ENCODE measurements at places on chromosomes 1 and 21. TPM values are rescaled to one million over a fixed set of nuclear protein-coding genes. Genes with fewer than 3 reads are reported as not detected.

DNA sequence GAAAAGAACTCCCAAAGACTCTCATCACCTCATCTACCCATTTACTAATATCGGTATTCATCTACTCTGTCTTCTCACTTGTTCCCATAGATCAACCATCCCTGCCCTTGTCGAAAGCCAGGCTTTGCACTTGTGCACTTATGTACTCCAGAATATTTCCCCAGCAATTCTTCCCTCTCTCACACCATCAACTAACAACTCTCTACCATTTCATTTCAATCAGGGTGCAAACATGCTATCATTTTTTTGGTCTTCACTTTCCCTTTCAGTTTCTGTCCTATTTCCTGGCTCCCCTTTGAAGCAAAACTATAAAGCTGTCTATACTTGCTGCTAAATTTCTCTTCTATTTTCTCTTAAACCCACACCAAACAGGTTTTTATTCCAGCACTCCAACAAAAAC lies 6.7 kb downstream of the C1orf105 start:
- DNase-seq, result no peak

The CD1E gene
- not detected for total RNA-seq

GRCh38 chr1:224828691-224829090 lies 100.8 kb upstream of the DNAH14 start:
- no peak for DNase-seq

DNA sequence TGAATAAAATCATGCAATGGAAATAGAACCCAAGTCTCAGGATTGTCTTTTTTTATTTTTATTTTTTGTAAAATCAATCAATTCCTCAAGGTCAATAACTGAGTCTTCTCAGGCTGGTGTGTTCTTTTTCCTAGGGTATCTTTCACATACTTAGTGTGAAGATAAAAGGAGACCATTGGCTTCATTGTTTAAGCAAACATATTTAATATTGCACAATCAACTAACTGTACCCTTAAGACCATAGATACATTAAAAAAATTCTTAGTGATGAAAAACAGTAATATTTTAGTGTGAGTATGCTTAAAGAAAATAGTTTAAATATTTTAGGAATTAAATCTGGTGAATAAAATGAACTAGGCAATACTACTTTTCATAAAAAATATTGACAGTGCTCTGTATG lies 31.4 kb downstream of the PDE4B start:
- DNase-seq, result no peak

- no peak for DNase-seq
Observed at GRCh38 chr1:30172299-30172694, 551.1 kb downstream of the MATN1 start.

All from left ventricle myocardium inferior (tissue), 1 donor.